ENCODE measurements at places on chromosomes 11 and 22. TPM values are rescaled to one million over a fixed set of nuclear protein-coding genes. Genes with fewer than 3 reads are reported as not detected.

GRCh38 chr11:126352934-126353801, 2.3 kb upstream of the ST3GAL4 start:
- DNase-seq: no peak

GRCh38 chr22:39806109-39806508, 87.5 kb downstream of the ENTHD1 start:
- DNase-seq: no peak

DNA sequence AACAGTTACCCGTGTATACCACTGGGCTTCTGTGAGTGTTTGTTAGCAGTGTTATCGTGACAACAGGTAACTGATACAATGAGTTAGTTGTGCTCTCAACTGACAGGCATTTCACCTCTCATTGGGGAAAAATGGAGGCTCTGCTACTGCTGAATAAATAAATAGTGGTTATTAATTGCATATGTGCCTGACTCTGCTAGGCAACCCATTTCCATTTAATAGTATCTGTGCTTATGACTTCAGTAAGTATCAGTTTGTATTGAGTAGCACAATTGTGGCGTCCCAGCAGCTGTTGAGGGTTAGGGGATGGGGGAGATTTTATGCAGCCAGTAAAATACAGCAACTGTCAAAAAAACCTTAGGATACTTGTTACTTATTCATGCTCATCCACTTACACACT, 123.4 kb upstream of the SEZ6L start:
- DNase-seq: no peak

- peak; percentile 44 for DNase-seq
These were observed at the start of gene FAM181B for GRCh38 chr11:82733444-82734119. TSS of gene FAM181B (minus strand) at chr11:82733864. CDS start at chr11:82733729, 135 bp downstream.

- no peak for DNase-seq
These were observed 22.7 kb upstream of the PICALM start for GRCh38 chr11:86091566-86091965.

DNA sequence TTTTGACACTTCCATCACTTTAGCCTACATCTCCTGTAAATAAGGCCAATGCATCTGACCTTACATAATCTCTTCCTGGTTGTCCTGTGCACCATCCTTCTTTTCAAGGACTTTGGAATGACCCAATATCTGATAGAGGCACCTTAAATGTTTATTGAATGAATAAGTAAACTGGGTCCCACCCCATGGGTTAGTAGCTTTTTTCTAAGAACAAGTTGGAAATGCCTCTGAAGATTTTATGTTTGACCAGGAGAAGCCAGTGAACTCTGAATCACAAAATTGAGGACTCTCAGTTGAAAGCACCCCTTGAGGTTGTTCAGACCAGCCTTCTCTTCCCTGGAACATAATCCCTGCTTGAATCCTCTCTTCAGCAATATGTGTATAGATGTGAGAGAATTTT, 1.4 kb downstream of the RNF185 start:
- DNase-seq: no peak

- DNase-seq: no peak
These were observed 808.9 kb upstream of the LUZP2 start for GRCh38 chr11:23687991-23688390.

- DNase-seq: no peak
These were observed 859 bp downstream of the RPS6KB2 start for GRCh38 chr11:67429038-67429668.

- no peak for DNase-seq
These were observed 51.8 kb upstream of the LMO1 start for GRCh38 chr11:8315463-8315862.

DNA sequence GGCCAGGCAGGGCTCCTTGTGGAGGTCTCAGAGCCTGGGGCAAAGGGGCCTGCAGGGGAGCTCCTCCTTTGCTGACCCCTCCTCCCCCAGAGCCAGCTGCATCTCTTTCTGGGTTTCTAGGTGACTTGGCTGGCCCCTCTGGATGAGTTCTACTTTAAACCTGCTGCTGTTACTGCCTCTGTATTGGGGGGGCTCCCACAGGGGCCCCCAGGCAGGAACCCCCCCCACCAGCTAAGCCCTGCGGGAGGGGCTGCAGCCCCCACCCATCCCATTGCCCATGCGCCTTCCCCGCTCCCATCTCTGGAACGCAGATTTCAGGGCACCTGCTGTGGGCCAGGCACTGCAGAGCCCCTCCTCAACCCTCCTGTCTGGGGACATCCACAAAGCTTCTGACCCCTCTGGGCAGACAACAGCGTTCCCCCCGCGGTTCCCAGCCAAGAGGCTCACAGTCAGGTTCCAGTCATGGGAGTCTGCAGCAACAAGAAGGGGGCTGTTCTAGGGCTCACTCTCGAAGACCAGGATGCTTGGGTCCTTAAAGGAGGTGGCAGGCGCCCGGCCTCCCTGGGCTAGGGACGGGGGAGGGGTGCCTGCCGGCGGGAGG, 815 bp upstream of the PLCB3 start:
- DNase-seq: no peak

DNA sequence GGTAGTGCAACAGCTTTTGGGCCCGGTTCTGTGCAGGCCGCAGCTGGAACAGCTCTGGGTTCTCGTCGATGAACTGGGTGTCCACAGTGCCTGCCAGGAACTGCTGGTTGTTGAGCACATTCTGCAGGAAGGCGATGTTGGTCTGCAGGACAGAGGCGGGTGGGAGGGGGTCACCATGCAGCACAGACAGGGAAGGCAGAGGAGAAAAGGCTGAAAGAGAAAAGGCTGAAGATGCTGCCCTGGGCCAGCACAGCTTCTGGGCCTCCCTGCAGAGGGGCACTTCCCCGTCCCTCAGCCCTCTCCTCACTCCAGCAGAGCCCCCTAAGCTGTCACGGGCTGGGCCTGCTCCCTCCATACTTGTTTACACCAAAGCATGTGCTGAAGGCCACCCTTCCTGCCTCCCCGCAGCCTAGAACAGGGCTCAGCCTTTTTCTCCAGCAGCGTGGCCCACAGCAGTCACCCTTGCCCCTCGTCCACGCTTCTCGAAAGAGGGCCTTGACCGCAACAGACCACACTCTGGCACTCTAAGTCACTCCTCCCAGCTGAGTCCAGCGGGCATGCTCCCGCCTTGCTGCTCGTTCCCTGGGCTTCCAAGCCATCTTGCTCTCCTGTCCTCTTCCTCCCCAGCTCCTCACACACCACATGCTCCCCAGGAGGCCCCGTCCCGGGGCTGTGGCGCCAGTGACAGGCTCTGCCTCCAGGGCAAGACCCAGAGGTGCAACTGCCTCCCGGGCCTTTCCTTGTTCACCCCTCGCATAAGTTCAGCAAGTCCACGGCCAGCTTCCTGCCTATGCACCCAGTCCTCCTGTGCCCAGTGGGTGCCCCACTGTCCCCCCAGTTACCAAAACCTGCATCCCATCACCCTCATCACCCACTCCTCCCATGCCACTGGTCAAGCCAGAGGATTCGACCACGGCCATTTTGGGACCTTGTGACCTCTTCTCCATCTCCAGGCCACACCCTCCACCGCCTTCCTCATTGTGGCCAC, 3.3 kb upstream of the LRFN4 start:
- DNase-seq: no peak

DNA sequence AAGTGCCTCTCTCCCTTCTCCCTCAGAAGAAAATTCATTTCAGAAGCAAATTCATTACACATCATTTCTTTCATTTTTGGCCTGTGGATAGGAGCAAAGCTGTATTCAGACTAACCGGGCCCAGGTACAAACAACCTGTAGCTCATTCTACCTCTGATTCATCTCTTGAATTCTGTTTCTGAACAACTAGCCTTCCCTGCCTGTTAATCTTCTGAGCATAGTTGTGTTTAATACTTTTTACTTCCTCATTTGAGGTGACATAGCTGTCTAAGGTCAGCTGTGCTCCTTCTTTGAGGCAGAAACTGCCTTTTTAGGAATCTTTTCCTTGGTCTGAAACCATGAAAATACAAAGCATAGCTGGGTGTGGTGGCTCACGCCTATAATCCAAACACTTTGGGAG, 12.6 kb upstream of the IL18BP start:
- DNase-seq: no peak

DNA sequence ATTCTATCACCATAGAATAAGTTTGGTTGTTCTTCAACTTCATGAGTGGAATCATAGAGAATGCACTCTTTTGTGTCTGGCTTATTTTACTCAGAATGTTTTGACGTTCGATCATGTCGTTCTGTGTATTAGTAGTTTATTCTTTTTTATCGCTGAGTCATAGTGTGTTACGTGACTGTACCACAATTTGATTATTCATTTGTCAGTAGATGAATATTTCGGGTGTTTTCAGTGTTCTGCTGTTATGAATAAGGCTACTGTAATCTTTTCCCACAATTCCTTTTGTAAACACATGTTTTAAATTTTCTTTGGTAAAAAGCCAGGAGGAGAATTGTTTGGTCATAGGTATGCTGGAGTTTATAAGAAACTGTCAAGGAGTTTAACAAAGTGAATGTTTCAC, 279.9 kb upstream of the B3GAT1 start:
- DNase-seq: no peak

DNA sequence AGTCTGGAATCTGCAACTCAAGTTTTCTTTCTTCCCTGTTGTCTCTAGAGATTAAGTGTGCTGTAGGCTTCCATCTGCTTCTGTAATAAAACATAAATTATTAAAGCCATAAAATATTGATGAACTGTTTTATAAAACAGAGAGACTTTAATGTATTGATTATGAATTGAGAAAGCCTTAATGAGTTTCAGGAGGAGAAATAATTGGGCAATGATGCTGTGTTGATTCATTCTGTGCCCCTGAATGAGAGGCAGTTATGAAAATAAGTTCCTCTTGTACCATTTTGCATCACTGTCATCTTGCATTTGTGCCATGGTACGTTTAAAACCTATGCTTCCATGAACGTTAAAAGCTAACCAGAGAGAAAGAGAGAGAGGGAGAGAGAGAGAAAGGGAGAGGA, 194.1 kb upstream of the LARGE1 start:
- no peak for DNase-seq

- DNase-seq: peak; percentile 3
These were observed 12.1 kb upstream of the ARHGEF17 start for GRCh38 chr11:73295996-73296318.

DNA sequence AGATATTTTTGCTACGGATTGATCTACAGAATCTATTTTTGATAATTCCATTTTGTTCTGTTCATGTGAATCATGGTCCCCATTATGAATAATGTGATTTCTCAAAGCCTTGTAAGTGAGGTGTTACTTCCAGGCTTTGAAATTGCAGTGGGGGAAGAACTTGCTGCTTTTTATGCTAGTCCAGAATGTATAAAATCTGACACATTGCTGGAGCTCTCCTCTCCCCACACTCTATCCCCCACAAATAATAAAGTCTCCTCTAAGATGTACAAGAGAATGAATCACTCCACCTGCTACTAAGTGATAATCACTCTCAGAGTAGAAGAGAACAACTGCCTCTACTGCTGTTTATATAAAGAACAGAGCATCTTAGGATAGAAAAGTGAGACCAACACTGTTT, 5.9 kb upstream of the RAB6A start:
- DNase-seq: no peak

DNA sequence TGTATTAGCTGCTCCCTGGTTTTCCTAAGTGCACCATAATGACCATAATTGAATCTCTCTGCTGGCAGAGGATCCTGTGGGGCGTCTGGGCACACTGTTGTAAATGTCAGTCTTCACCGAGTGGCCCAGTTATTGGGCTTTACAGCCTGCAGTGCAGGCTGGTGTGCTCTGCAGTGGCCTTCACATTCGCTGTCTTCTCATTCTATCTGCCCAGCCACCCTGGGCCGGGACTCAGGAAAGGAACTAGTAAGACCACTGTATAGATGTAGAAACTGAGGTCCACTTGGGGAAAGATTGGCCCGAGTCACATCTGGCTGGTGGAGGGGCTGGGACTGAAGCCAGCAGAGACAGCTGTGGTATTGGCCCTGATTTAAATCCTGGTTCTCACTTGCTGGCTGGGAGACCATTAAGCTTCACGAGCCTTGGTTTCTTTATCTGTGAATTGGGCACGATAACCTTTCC, 49.3 kb downstream of the TSPAN18 start:
- no peak for DNase-seq

GRCh38 chr11:118128721-118129470, 23.7 kb downstream of the SCN4B start:
- DNase-seq: no peak

DNA sequence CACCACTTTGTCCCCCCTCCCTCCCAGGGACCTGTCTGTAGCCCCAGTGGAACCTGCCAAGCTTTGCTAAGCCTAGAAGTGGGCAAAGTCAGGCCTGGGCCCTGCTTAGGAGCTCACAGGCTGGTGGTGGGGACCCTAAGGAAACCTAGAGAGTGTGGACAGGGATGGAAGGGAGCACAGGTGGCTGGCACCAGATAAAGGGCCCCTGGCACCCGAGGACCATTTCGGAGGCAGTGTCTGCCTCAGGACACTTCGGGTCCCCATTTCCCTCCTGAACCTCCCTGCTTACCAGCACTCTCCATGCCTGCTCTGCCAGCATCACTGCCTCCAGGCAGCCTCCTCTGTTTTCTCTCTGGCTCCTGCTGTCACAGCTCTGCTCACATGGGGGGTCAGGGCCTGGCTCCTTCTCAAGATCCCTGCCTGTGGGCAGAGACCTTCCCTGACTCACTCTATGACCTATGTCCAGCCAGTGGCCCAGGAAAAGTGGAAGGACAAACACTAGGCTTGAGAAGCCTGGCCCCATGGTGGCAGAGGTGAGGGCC, 13.6 kb upstream of the OMP start:
- DNase-seq: peak; percentile 20

DNA sequence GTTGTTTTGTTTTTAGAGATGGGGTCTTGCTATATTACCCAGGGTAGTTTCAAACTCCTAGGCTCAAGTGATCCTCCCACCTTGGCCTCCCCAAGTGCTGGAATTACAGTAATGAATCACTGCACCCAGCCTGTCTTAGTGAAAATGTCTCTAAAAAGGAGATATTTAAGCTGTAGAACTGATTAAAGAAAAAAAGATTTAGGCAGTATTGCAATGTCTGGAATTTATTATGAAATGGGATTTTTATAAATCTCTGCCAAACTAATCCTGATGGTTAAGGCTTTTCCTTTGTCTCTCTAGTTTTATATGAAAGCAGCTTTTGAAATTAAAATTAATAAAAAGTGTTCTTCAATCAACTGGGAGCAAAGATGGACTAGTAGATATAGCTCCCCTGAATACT, 2.1 kb downstream of the PLAAT3 start:
- no peak for DNase-seq

DNA sequence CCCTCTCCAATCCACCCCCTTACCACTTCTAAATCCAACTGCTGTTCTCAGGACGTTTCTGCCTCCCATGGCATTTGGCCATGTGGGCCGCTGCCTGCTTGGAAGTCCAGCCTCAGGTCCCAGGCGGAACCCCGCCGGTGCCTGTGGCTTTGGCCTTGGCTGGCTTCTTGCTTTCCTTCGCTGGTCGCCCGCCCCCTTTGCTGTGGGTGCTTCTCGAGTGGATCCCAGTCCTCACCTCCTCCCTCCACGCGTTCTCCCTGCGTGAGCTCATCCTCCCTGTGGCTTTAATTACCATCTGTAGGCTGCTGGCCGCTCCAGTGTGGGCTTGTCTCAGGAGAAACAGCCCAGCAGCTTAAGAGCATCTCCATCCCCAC, 111.7 kb downstream of the NECTIN1 start:
- DNase-seq: no peak

The OSM gene
- total RNA-seq: 5.0 TPM

The SPA17 gene
- total RNA-seq: 3.0 TPM

The CRYBB2 gene
- total RNA-seq: not detected

The NELL1 gene
- total RNA-seq: not detected

The SLC16A8 gene
- total RNA-seq: not detected

The TPST2 gene
- total RNA-seq: 55.1 TPM

The UPK3A gene
- not detected for total RNA-seq

The PHRF1 gene
- total RNA-seq: 11.6 TPM

The CABP4 gene
- total RNA-seq: 2.1 TPM

The GTF2H1 gene
- total RNA-seq: 24.8 TPM
